ENCODE measurements at places on chromosomes 7 and 10. TPM values are rescaled to one million over a fixed set of nuclear protein-coding genes. Genes with fewer than 3 reads are reported as not detected.

Gene SSC4D
- total RNA-seq: 0.86 TPM

Gene UTF1
- not detected for total RNA-seq

- H3K27ac ChIP-seq: no peak overlapping the region
- H3K27me3 ChIP-seq: no peaks in the 10 kb centered on the region
- H3K4me3 ChIP-seq: no peak overlapping the region
- H3K36me3 ChIP-seq: no peaks in the 10 kb centered on the region
These were observed 216.9 kb downstream of the C7orf25 start for GRCh38 chr7:42694894-42695507.

DNA sequence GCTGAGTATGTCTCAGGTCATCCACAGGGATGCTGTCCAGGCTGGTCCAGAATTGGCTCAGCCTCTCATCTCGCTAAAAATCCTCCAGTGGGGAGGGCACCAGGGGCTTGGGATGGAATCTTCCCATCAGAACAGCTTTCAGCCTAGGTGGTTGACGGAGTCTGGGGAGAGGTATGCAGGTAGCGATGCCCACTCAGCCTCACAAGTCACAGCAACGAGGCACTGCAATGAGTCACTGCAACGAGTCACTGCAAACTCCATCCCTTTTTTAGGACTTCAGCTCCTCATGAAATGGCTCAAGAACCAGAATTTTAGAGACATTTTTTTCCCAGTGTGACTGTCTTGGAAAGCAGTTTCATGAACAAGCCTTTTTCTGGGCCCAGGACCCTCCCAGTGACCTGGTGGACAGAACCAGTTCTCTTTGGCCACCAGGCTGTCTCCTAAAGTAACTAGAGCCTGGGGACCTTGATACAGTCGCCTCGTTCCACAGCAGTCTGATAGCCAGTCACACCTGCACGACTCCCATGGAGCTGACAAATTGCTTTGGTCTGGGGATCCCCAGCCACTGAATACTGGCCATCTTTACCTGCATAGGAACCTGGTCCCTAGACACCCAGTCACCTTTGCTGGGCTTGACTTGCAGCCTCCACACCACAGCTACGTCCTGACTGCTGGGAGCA, 41.3 kb upstream of the PPP2R2D start:
- no peaks in the 10 kb centered on the region for H3K36me3 ChIP-seq
- H3K27me3 ChIP-seq: peaks cover 46% of the 10 kb centered on the region
- DNase-seq: no peak
- H3K4me3 ChIP-seq: no peak overlapping the region

GRCh38 chr7:73507556-73507955, 14.5 kb downstream of the BAZ1B start:
- no peaks in the 10 kb centered on the region for H3K27me3 ChIP-seq
- H3K4me3 ChIP-seq: no peak overlapping the region
- H3K4me1 ChIP-seq: no peaks in the 10 kb centered on the region
- peaks cover 53% of the 10 kb centered on the region for H3K36me3 ChIP-seq
- H3K27ac ChIP-seq: no peak overlapping the region

DNA sequence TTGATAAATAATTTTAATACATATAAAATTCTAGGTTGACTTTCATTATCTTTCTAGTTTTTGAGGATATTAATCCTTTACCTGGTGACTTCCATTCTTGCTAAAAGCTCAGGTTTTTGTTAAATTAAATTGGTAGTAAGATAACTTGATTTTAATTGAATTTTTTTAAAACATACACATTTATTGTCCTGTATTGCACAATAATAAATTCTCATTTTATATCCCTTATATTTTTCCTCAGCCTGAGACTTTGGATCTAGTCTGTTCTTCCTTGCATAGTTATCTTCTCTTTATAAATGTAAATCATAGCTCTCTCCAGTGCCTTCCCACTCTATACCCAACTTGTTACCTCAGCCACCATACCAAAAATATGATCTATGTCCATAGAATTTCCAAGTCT, 212.9 kb upstream of the CNTNAP2 start:
- H3K4me3 ChIP-seq: no peak overlapping the region
- no peak for DNase-seq
- H3K27me3 ChIP-seq: no peaks in the 10 kb centered on the region
- H3K4me1 ChIP-seq: no peaks in the 10 kb centered on the region
- H3K27ac ChIP-seq: no peak overlapping the region
- H3K36me3 ChIP-seq: no peaks in the 10 kb centered on the region

All from PC-3 (cell line).